Mononuclear cell (primary cell): ENCODE measurements at places on chromosomes 12 and 14. TPM values are rescaled to one million over a fixed set of nuclear protein-coding genes. Genes with fewer than 3 reads are reported as not detected.

Gene BCL7A
- 6.2 TPM for total RNA-seq

Gene RAPGEF3
- 0.42 TPM for total RNA-seq

Gene GPR135
- total RNA-seq, result 0.63 TPM

Gene NRIP2
- total RNA-seq, result not detected

Gene SERPINA4
- total RNA-seq, result 0.10 TPM

Gene USP44
- 6.3 TPM for total RNA-seq

Gene DENND5B
- 4.0 TPM for total RNA-seq

Gene CTSG
- total RNA-seq, result not detected

Gene IAPP
- total RNA-seq, result not detected

Gene SLC38A6
- 8.9 TPM for total RNA-seq

Gene CPNE8
- 8.5 TPM for total RNA-seq

Gene B3GNT4
- total RNA-seq, result 0.10 TPM

Gene CCDC197
- total RNA-seq, result not detected

Gene COCH
- total RNA-seq, result 0.52 TPM

Gene EEF1AKMT3
- total RNA-seq, result 1.7 TPM

Gene COX8C
- not detected for total RNA-seq

Gene ADAM20
- 0.52 TPM for total RNA-seq

Gene CLIP1
- 65.8 TPM for total RNA-seq

Gene LETMD1
- total RNA-seq, result 63.4 TPM

Gene NANOG
- total RNA-seq, result not detected

Gene ERBB3
- 1.4 TPM for total RNA-seq

Gene SPIC
- total RNA-seq, result not detected

Gene ADGRD1
- 2.3 TPM for total RNA-seq

Gene TMEM117
- total RNA-seq, result 4.9 TPM

Gene GRIP1
- total RNA-seq, result 0.94 TPM

Gene RERG
- total RNA-seq, result not detected

Gene OASL
- total RNA-seq, result 18.5 TPM

Gene KRT7
- total RNA-seq, result not detected

Gene ABHD12B
- not detected for total RNA-seq

Gene SH2B3
- 137 TPM for total RNA-seq

Gene KRT8
- 0.31 TPM for total RNA-seq

Gene OR6C2
- total RNA-seq, result not detected
